CD4-positive, alpha-beta memory T cell (primary cell): ENCODE measurements at places on chromosomes 6 and 20. TPM values are rescaled to one million over a fixed set of nuclear protein-coding genes. Genes with fewer than 3 reads are reported as not detected.

DNA sequence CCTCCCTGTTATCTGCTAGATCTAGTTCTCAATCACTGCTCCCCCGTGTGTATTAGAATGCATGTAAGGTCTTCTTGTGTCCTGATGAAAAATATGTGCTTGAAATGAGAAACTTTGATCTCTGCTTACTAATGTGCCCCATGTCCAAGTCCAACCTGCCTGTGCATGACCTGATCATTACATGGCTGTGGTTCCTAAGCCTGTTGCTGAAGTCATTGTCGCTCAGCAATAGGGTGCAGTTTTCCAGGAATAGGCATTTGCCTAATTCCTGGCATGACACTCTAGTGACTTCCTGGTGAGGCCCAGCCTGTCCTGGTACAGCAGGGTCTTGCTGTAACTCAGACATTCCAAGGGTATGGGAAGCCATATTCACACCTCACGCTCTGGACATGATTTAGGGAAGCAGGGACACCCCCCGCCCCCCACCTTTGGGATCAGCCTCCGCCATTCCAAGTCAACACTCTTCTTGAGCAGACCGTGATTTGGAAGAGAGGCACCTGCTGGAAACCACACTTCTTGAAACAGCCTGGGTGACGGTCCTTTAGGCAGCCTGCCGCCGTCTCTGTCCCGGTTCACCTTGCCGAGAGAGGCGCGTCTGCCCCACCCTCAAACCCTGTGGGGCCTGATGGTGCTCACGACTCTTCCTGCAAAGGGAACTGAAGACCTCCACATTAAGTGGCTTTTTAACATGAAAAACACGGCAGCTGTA lies 73.4 kb downstream of the PTPN1 start:
- no peaks in the 10 kb centered on the region for H3K27me3 ChIP-seq
- no peak for DNase-seq
- no peak overlapping the region for H3K4me3 ChIP-seq
- peaks cover 83% of the 10 kb centered on the region for H3K36me3 ChIP-seq
- no peaks in the 10 kb centered on the region for H3K4me1 ChIP-seq

- no peak overlapping the region for H3K27ac ChIP-seq
- DNase-seq: no peak
- no peaks in the 10 kb centered on the region for H3K36me3 ChIP-seq
- no peaks in the 10 kb centered on the region for H3K27me3 ChIP-seq
- H3K4me3 ChIP-seq: peak overlapping the region; percentile 87
- H3K4me1 ChIP-seq: peaks cover 33% of the 10 kb centered on the region
Measured at GRCh38 chr20:4999788-5000187, 1.5 kb downstream of the SLC23A2 start.

GRCh38 chr20:10676518-10676917 lies 2.7 kb upstream of the JAG1 start:
- DNase-seq: no peak
- no peaks in the 10 kb centered on the region for H3K36me3 ChIP-seq
- no peak overlapping the region for H3K27ac ChIP-seq
- peaks cover 17% of the 10 kb centered on the region for H3K4me1 ChIP-seq
- peaks cover 11% of the 10 kb centered on the region for H3K27me3 ChIP-seq
- H3K4me3 ChIP-seq: no peak overlapping the region

DNA sequence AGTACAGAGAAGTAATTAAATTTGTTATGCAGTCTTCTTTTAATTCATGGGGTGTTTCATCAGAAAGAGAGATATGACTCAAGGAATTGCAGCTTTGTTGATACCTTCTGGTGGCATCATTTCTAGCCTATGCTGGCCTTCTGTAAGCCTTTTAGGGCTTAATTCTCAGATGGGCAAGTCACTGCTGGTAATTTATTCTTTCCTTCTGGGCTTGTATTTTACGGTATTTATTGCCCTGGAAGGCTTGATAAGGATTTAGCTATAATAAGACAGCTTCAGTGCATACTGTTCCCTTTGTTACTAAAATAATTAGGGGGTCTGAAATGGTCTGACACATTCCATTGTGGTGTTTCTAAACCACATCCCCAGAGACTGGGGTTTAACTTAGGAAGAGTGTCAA lies 57.9 kb upstream of the EMILIN3 start:
- H3K27me3 ChIP-seq: no peaks in the 10 kb centered on the region
- H3K36me3 ChIP-seq: peaks cover 59% of the 10 kb centered on the region
- H3K4me1 ChIP-seq: peaks cover 18% of the 10 kb centered on the region
- no peak overlapping the region for H3K27ac ChIP-seq
- no peak for DNase-seq
- no peak overlapping the region for H3K4me3 ChIP-seq

GRCh38 chr20:36306553-36307411 lies 643 bp downstream of the DLGAP4 start:
- H3K4me1 ChIP-seq: no peaks in the 10 kb centered on the region
- DNase-seq: no peak
- no peaks in the 10 kb centered on the region for H3K36me3 ChIP-seq
- H3K27me3 ChIP-seq: peaks cover 19% of the 10 kb centered on the region
- H3K27ac ChIP-seq: no peak overlapping the region

GRCh38 chr6:45196121-45196520 lies 132.0 kb upstream of the RUNX2 start:
- no peaks in the 10 kb centered on the region for H3K27me3 ChIP-seq
- H3K4me3 ChIP-seq: no peak overlapping the region

DNA sequence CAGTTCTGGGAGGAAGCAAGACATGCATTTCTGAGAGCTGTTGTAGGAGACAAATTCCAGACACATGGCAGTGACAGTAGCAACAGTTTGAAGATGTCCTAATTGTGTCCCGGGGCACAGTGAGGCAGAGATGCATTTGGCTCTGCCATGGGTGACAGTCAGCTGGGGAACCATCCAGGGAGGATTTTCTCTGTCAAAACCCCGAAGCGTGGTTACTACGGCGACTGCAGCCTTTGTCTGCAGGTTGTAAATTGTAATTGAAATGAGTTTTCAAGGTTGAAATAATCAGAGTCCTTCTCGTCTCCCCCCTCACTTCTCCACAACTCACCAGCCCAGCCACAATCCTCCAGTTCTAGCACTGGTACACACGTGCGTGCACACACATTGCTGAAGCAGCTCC lies 100.1 kb downstream of the GRM4 start:
- no peak for DNase-seq
- H3K36me3 ChIP-seq: no peaks in the 10 kb centered on the region
- no peak overlapping the region for H3K4me3 ChIP-seq
- H3K4me1 ChIP-seq: peaks cover 7% of the 10 kb centered on the region
- no peaks in the 10 kb centered on the region for H3K27me3 ChIP-seq

- no peak overlapping the region for H3K4me3 ChIP-seq
- peaks cover 57% of the 10 kb centered on the region for H3K4me1 ChIP-seq
- H3K36me3 ChIP-seq: no peaks in the 10 kb centered on the region
- no peak overlapping the region for H3K27ac ChIP-seq
Measured at GRCh38 chr6:15326067-15326614, 80.3 kb downstream of the JARID2 start.

GRCh38 chr20:51532577-51533191 lies 9.8 kb downstream of the NFATC2 start:
- peak overlapping the region; percentile 80 for H3K27ac ChIP-seq
- no peak overlapping the region for H3K4me3 ChIP-seq
- H3K4me1 ChIP-seq: peaks cover 96% of the 10 kb centered on the region
- no peak for DNase-seq
- H3K27me3 ChIP-seq: no peaks in the 10 kb centered on the region

DNA sequence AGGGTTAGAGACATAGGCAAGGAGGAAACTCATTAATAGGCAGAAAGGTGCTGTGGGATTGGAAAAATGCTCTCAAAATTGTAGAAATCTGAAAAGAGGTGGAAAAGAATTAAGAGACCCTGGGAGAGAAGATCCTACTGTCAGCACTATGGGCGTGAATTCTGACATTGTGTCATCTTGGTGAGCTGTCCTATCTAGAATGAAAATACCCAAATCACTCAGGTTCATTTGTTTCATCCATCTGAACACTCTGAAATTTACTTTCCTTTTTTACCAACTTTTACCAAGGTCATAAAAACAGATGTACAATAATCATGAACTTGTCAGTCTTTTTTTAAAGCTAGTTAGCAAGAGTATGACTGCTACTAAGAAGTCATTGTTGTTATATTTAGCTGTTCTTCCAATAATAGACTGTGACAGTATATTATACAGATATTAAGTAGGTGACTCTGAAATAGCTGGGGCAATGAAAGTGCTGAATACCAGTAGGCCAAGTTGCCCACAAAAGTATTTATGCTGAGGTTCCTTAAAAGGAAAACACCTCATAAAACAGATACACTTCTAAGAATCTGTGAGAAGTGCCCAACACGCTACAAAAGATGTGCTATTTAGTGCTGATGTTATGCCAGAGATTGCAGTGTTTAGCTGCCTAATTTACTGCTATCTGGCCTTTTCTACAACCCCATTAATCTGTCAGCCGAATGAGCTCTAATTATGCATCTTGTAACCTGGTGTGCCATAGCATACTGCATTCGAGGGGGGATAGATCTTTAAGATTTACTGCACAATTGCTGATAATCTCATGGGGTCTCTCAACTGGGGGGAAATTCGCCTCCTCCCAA lies 217.5 kb upstream of the SUPT3H start:
- no peak for DNase-seq
- no peak overlapping the region for H3K4me3 ChIP-seq
- H3K27me3 ChIP-seq: no peaks in the 10 kb centered on the region
- peaks cover 17% of the 10 kb centered on the region for H3K4me1 ChIP-seq
- H3K27ac ChIP-seq: no peak overlapping the region

DNA sequence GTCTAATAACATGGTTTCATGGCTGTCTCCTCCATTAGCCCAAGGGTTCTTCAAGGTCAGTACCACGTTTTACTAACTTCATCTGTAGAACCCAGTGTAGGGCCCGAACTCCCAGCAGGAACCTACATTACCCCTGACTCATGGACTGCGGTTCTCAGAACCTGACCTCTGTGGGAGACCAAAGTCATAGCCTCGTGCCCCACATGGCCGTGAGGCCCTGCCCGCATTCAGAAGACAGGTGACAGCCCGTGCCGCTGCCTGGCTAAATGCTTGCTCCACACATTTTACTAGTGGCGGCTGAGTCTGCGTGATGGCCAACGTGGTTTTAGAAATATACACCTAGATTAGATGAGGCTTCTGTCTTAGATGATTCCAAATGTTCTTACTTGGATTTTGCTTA lies 94.9 kb downstream of the CDH4 start:
- no peak overlapping the region for H3K4me3 ChIP-seq
- no peak overlapping the region for H3K27ac ChIP-seq
- no peaks in the 10 kb centered on the region for H3K4me1 ChIP-seq
- no peaks in the 10 kb centered on the region for H3K36me3 ChIP-seq

DNA sequence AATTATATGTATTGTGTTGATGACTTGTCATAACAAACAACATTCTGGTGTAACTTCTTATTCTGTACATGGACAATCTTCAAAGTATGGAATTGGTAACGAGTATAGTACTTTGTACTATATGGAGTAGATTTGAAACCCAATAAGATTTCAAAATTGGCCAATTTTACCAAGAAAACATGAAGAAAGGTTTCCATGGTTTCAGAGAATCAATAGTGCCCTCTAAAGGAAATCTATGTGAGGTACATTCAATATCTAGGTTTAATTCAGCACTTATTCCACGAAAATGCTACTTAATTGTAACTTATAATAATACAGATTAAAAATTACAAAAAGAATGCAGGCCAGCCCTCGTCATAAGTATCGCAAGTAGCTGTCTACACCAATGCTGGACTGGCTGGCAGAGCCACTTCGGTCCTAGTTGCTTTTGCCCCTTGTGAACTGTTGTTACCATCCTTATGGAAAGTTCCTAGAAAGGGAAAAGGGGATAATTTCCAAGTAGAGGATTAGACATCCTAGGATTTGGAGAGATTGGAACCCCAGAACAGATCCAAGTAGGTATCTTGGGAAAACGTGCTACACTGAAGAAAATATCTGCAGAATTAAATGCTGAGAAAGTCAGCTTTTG lies 70.9 kb downstream of the LCA5 start:
- H3K4me1 ChIP-seq: no peaks in the 10 kb centered on the region
- no peak for DNase-seq

DNA sequence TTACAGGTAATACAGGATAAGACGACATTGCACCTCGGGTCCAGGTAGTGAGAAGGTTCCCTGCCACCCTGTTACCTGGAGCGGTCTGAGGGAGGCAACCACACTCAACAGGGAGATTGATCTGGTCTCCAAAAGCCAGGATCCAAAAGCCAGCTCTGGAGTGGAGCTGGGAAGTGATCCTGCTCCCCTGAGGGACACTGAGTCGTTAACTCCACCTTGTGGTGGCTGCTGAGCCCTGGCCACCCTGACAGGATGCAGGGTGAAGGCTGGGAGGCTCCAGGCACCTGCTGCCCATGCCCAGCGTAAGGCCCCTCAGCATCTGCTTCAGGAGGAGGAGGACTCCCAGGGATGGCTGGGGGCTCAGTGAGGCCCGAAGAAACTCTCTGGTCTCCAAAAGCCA lies 38.7 kb upstream of the SLC22A2 start:
- H3K27me3 ChIP-seq: no peaks in the 10 kb centered on the region
- H3K36me3 ChIP-seq: no peaks in the 10 kb centered on the region
- H3K27ac ChIP-seq: no peak overlapping the region
- no peak overlapping the region for H3K4me3 ChIP-seq
- H3K4me1 ChIP-seq: no peaks in the 10 kb centered on the region

DNA sequence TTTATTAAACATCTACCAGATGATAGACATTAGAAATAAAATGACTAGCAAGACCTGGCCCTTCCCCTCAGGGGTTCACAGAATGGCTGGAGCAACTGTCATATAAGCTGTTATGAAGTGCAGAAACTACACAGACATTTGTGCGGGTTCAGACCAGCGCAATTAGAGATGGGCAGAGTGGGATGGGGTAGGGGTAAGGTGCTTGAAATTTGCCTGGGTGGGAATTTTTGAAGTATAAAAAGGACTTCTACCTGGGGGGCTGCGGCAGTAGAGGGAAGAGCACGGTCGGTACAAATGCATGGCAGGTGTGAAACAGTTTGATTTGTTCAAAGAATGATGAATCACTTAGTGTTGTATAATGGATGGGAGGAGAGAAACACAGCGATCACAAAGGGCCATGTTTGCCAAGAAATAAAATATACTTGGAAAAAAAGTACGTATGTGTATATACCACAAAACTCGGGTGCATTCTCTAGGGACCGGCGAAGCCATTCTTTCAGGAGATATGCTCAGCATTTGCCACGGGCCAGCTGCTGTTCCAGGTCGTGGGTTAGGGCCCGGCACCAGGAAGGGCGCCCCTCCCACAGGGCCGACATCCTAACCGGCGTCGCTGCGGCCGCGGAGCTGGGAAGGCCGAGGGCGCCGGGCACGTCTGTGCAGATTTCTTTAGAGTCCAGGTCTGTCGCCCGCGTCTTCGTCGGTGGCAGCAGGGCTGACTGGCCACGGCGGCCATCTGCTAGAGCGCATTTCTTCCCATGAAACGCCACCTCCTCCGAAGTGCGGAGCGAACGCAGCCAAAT lies 809 bp upstream of the NOL7 start:
- peak overlapping the region; percentile 82 for H3K27ac ChIP-seq
- H3K36me3 ChIP-seq: peaks cover 19% of the 10 kb centered on the region
- peak overlapping the region; percentile 75 for H3K4me3 ChIP-seq
- no peaks in the 10 kb centered on the region for H3K27me3 ChIP-seq

- no peaks in the 10 kb centered on the region for H3K4me1 ChIP-seq
- no peak for DNase-seq
- no peaks in the 10 kb centered on the region for H3K27me3 ChIP-seq
- no peak overlapping the region for H3K27ac ChIP-seq
Measured at GRCh38 chr6:155985660-155986138, 530.1 kb upstream of the NOX3 start.

The BRPF3 gene
- 1.8 TPM for polyA plus RNA-seq

The KCNS1 gene
- not detected for polyA plus RNA-seq

The HUS1B gene
- 2.3 TPM for polyA plus RNA-seq

The TBXT gene
- polyA plus RNA-seq: not detected

The NRN1 gene
- not detected for polyA plus RNA-seq
